ENCODE measurements at places on chromosomes 11 and 22.

DNA sequence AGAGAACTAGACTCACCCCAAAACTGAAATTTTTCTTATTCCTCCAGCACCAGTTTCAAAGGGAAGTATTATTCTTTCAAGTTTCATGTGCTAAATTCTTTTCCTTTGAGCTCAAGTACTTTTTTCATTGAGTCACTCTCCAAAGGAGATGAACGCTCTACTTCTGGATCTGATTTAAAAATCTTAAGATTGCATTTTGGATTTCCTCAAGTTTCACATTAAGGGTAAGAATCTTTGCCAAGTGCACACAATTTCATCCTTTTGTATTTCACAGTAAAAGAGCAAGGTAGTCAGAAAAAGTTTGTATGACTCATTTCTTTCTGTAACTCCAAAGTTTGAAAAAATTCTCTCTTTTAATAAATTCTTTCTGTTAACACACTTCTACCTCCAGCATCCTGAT lies 435.5 kb downstream of the RAB38 start:
- no peak for DNase-seq

- DNase-seq, result no peak
Observed at GRCh38 chr11:28636566-28636965, 528.4 kb downstream of the METTL15 start.

- DNase-seq, result no peak
Observed at GRCh38 chr22:49021926-49022815, 805.5 kb downstream of the BRD1 start.

DNA sequence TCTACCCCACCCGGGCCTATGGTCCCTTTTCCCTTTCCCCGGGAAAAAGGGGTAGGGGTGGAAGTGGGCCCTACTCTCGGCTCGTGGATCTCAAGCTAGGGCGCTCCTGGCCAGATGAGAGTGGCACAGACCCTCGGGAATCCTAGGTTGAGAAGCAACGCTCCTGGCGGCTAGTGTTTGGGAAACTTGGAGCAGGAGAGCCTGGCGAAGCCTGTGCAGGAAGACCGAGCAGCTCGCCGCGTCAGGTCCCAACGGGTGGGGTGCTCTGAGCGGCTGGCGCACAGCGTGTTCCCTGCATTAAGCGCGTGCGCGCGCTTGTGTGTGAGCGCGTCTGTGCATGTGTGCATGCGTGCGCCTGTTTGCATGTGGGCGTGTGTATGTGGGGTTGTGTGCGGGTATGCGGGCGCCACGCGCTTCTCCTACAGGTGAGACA lies 7.1 kb upstream of the FLI1 start:
- peak; percentile 44 for DNase-seq

DNA sequence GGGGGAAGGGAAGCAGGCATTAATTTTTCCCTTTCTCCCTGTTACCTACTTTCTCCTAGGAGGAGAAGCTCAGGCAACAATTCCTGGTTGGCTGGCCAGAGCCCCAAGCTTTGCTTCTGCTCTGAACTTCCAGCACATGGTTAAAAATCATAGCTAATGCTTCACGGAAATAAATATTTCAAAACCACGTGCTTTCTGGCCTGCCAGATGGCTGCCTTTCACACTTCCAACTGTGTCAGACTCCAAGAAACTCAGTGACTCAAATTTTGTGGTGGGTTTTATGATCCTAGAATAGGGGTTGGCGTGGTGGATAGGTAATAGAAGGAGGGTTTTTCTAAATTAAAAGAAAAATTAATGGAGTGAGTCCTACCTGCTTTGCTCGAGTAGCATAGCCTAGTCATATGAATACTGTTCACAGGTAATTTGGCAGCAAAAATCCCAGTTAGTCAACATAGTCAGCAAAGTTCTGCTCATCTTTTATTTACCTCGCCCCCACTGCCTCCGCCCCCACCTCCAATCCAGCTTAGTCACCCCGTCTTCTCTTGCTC lies 58.6 kb downstream of the SC5D start:
- no peak for DNase-seq

DNA sequence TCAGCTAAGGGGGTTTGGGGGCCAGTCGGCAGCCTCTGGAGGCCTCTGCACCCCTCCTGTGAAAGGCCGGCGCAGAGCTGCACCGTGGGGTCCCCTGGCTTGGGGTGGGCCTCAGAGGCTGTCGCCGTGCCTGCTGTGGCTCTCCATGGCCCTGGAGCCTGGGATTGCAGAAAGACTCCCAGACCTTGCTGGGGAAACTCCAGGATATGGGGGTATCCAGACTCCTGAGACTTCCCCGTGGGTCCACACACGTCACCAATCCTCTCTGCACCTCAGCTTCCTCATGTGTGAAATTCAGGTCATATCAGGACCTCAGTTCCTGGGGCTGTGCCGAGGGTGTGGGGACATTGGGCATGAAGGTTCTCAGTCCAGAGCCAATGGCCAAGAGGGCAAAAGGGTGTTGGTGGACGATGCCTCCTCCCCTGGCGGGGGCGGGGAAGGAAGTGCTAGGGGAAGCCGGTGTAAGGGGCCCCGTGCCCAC lies 97.1 kb downstream of the KCNQ1 start:
- DNase-seq, result no peak

GRCh38 chr11:44561275-44561805 lies 4.1 kb upstream of the CD82 start:
- no peak for DNase-seq

DNA sequence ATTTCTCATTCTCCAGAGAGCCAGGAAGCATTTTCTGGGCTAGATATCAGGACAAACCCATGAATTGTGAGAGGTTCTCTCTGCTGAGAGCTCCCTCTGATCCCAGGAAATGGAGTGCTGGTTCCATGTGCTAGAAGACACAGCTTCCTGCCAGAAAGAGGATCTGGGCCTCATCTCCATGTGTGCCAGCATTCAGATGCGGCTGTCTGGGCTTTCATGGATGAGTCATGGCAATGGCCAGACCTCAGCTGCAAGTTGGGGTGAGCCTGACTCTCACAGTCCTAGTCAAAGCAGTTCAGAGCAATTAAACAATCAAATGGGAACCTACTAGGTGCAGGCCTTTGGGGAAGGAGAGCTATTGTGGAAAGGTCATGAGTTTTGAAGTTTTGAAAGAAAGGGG lies 82.3 kb upstream of the EED start:
- DNase-seq, result no peak

Data from stimulated activated naive CD8-positive, alpha-beta T cell treated with anti-CD3 and anti-CD28 coated beads, Interleukin-15, amount 100 ng/mL, for 72 hours (primary cell).